ENCODE measurements at places on chromosomes 12 and 14.

DNA sequence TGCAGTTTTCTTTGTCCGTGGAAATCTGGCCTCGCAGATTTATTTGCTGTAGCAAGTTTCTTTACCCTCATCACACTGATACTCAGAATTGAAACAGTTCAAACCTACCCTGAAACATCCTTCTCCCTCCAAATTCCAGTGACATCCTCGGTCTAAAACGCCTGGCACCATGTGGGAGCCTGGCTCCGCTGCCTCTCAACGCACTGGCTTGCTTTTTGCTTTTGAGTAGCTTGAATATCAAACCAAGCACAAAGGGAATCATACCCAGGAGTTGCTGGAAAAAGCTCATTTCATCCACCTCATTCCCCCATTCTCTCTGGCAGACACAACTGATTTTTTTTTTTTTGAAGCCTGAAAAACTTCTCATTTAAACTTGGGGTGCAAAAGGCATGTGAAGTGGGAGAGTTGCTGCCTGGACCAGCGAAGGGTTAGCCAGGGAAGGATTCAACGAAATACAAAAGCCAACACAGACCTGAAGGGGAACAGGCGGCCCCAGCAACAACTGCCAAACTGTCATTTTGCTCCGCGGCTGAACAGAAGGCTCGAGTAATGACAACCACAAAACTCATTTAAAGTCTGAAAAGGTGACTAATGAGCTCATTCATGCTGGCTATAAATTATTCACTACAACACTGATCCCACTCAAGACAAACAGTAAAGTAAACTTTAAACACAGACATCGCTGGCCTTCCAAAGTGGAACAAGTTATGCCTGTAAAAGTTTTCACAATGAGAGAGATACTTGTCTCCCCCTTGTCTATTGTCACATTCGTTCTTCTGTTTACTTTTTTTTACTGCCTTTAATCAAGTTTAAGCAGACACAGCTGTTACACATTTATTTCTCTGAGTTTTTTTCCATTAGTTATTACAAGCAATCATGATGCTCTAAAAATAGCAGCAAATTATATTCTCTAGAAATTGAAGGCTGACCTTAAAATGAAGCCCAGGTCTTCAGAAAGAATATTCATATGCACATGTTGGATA lies 12.5 kb upstream of the FOXN3 start:
- peak; percentile 44 for ATAC-seq

GRCh38 chr12:30000401-30000800 lies 216.7 kb upstream of the TMTC1 start:
- ATAC-seq: no peak

GRCh38 chr12:50765095-50765911 lies 1.4 kb downstream of the ATF1 start:
- peak; percentile 26 for ATAC-seq

DNA sequence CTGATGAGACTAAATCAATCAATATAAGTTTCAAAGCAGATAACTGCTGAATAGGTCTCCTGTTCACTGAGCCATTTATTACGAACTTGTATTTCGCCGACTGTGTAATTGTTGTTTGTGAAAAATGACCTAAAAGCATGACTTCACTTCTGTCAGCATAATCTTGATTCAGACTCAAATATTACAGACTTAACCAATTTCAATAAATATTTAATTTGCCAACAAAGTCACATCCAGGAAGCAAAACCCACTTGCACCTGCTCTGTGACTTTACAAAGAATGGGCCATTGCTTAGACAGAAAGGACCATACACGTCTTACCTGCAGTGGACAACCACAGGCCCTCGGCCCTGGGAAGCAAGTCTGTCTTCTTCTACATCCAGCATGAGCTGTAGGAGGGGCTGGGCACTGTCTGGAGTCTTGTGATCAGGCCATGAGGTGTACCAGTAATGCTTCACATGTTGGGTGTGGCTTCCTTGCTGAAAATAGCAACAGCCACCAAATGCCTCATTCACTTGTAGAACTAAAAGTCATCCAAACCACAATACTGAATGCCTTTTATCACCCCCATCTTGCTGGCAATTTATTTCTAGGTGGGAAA lies 23.5 kb upstream of the PTPRB start:
- ATAC-seq: peak; percentile 53

DNA sequence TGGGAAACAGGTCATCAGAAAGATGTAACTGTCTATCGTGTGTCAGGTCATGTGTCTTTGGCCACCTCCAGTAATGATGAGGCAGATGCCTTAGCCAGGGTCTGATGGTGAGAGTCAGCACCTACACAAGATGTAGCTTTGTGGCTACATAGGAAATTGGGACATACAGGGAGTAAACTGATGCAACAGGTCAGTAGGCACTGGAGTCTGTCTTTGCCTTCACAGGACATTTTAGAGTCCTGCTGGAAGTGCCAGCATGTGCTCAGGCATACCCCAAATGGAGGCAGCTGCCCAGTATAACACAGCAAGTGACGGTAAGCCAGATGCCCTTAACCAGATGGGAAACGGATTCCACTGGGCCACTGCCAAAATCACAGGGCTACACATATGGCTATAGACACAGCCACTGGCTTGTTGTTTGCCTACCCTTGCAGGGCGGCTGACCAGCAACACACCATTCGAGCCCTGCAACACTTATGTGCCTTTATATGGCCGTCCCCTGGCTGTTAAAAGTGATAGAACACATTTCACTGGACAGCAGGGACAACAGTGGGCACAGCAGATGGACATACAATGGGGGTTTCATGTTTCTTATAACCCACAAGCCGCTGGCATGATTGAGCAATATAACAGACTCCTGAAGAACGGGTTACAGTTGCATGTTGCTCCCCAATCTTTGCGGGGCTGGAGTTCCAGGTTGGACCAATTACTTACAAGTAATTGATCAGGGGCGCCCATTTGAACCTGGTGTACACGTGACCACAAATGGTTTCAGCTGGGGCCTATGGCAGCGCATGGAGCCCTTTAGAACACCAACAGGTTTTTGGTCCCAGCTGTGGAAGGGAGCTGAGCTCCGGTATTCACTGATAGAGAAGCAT lies 12.9 kb upstream of the RNASE12 start:
- ATAC-seq: no peak

DNA sequence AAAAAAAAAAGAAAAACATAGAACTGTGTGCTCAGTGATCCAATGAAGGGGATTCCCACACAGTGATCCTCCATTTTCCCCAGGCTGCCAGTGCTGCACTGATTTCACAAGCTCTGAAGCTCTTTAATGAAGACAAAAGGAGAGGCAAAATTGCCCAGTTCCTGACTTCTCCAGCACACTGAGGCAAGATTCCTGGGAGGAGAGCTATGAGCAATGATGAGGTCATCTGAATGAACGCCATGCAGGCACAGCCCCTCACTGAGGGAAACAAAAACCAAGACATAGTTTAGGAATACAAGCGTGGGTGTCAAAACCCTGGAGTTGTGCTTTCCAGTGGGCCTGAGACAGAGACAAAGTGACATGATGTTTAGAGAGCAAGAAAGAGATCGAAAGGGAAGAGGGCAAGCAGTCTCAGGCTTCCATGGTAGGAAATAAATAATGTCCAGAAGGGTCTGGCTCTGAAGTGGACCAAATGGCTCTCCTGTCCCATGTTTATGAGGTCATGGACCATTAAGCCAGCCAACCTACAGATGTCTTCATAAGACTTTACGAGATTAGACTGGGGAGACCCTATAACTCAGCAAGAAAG lies 40.9 kb upstream of the SMUG1 start:
- peak; percentile 59 for ATAC-seq

DNA sequence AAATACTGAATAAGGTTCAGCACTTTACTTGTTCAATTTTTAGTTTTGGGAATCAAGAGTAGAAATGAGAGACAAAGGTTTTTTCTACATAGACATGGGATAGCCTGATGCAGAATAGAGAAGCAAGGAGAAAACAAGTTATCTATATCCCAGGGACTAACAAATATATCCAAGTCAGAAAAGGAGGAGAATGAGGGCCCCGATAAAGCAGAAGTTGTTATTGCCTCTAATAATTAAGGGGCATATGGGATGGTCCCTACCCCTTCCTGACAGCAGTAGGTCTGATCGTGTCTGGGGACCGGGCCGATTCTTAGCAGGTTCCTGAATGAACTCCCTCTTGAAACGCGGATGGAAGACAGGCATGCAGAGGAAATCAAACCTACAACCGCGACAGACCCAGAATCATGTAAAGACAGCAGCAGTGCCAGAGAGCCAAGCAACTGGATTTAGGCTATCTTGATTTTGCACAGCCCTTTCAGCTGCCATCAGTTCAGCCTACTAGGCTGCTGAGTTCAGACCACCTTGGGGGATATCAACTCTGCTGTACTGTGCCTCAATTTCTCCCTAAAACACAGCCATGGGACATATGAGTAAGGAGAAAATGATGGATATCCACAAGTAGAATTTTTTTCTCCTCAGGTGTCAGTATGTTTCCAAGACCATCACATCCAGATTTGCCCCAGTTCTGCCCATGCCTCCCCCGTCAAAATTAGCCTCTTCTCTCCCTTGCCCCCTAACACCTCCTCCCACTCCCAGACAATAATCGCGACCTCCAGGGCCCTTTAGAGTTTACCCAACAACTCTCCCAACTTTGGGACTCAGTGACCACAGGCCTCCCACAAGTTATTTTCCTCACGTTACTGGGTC lies 706 bp downstream of the PRMT5 start:
- ATAC-seq: no peak

DNA sequence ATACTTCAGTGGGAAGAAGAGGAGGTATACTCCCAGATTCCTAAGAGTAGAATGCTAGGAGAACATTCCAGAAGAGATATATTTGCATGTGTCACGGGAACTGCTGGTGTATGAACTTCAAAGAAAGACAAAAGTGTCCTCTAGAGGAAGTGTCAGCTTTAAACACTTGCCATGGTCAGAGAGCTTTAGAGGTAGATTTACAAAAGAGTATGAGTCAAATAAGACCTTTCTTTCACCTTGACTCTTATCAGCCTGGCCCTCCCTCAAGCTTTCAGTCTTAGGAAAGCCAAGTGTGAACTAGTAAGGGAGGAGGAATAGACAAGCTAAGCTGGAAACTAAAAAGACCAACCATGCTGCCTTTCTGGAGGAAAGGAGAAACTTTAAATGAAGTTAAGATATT lies 34.7 kb downstream of the COX8C start:
- no peak for ATAC-seq

DNA sequence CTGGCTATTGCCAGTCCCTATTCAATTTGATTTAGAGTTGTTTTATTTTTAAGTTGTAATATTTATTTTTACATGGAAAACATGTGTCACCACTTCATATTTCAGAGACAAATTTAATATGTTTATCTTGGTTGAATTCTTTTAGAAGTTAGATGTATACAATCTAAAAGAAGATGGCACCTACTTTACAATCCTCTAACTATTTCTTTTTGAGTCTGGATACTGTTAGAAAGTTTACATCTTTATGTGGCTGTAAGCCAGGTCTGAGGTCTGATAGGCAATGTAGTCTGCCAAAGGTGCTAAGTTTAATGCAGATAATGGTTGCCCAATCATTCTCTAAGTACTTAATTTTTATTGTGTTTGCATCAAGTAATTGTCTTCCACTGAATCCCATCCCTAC lies 7.2 kb upstream of the LMO3 start:
- ATAC-seq: no peak

GRCh38 chr14:33932033-33932432 lies 18.8 kb downstream of the EGLN3 start:
- ATAC-seq: no peak

DNA sequence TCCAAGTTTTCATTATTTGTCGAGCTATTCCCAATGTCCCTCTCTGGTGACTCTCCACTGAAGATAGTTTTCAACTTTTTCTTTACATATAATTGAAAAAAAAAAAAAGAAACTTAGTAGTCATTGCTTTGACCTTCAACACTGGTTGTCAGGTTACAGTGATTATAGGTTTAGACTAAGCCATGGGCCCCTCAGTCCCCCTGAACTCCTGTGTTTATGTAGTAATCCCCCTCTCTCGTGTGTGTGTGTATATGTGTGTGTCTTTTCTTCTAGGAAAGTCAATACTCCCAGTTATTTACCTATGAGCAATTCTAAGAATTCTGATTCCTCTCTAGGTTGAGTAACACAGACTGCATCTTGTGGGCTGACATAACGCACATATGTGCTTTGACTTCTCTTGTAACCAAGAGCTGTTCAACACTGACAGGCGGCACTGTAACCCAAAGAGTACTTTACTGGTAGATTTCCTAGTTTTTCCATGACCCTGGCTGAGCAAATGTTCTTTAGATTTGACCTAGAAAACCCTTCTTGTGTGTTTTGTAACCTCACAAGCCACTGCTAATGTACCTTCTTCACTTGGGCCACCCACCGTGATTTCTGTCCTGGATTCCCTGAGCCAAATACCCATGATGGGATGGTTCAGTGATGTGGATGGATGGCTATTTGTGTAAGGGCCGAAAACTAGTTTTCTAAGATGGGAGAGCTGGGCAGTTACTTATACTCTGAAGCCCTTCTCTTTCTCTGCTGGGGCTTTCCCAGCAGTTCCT lies 15.0 kb upstream of the MANSC4 start:
- ATAC-seq: no peak

DNA sequence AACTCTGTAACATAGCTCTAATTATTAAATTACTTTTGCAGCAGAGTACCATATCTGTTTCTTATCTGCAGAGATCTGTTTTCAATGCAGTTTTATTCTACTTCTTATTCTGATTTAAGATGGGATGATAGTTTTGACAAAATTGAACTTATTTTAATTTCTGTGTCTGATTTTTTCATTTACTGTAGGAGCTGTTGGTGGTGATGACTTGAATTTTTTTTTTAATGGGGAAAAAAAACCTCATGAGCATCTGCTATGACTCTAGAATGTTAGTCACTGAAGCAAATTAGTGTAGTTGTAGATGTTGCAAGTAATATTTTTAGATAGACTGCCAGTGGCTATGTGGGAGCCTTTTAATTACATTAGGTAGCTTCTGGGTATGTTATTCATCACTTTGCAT lies 23.4 kb downstream of the DNM1L start:
- ATAC-seq: no peak

DNA sequence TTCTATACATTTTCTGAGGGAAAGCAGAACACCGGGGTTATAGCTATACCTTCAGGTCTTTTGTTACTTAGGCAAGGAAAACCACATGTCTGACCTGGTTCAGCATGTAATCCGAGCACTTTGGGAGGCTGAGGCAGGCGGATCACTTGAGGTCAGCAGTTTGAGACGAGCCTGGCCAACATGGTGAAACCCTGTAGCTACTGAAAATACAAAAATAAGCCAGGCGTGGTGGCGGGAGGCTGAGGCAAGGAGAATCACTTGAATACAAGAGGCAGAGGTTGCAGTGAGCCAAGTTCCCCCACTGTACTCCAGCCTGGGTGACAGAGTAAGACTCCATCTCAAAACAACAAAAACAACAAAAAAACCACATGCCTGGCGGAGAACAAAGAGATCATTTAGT lies 177.6 kb downstream of the ACSS3 start:
- ATAC-seq: no peak
